Mesendoderm (in vitro differentiated cells): ENCODE measurements at places on chromosomes 16 and 17.
A peak's percentile ranks its signal among the peaks of the same experiment; 100 is the strongest.

DNA sequence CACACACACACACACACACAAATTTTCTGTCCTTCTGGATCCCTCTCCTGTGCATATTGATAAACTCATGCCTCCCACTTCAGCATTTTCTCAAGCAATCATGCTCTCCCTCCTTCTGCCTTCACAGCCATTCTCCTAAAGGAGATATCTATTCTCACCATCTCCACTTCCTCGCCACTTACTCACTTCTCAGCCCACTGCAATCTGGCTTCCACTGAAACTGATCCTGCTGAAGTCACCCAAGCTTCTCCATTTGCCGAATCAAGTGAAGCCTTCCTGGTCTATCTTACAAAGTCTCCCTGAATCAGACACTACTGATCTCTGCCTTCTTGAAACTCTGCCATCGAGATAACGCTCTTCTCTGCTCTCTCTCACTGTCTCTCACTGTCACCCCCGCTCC, 54.0 kb upstream of the GNAO1 start:
- DNase-seq = peak; percentile 87

DNA sequence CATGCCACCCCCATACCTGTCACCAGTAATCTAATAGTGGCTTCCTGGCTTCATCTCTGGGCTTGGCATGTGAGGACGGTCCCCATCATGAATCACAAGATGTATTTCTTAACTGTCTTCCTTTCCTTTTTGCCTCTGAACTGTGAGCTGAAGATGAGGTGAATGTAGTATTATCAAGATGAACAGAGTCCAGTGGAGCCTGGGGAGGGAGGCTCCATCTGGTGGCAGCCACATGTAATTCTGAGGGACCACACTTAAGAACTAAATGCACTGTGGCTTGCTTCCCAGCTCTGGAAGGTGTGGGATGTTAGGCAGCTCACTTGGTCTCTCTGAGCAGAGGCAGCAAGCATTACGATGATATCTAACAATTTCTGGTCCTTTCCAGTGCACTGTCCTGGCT, 354.9 kb upstream of the ASIC2 start:
- DNase-seq = peak; percentile 38

GRCh38 chr16:50308237-50308965, 42.0 kb downstream of the ADCY7 start:
- no peak for DNase-seq

DNA sequence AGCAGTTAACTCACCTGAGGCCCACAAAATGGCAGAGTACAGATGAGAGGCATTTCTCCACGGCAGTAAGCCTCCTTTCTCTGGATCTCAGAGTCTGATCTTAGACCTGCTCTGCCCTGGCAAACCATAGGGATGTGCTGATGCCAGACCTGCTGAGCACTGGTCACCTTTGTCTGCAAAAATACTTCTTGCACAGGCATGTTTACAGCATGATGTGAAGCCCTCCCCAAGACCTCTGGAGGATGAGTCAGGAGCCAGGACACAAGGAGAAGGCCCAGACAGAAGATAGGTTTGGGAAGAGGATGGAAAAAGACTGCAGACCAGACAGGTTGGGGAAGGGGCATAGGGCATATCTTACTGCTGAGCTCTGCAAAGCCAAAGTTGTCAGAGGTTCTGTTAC, 426.6 kb downstream of the PMP22 start:
- DNase-seq = no peak

GRCh38 chr17:1315409-1315808, 35.9 kb downstream of the TRARG1 start:
- no peak for DNase-seq

- DNase-seq = peak; percentile 50
Measured at GRCh38 chr16:3478242-3478925, 16.9 kb downstream of the C16orf90 start.

DNA sequence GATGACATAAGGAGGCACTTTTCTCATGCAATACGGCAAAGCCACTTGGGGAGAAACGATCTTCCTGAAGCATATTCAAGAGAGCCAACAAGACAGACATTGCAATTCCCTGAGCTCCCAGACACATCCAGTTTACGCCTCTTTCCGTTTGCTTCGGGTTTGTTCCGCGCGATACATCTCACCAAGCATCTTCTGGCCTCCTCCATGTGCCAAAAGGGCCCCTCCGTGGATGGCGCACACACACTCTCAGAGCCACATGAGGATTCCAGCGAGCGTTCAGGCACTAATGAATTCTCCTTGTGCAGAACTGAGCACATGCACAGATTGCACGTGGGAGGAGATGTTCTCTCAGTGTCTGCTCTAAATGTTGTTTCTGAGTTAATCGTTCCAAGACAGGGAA, 146.7 kb upstream of the SHISA6 start:
- no peak for DNase-seq
